ENCODE measurements at places on chromosomes 11 and 22. TPM values are rescaled to one million over a fixed set of nuclear protein-coding genes. Genes with fewer than 3 reads are reported as not detected.
A peak's percentile ranks its signal among the peaks of the same experiment; 100 is the strongest.

DNA sequence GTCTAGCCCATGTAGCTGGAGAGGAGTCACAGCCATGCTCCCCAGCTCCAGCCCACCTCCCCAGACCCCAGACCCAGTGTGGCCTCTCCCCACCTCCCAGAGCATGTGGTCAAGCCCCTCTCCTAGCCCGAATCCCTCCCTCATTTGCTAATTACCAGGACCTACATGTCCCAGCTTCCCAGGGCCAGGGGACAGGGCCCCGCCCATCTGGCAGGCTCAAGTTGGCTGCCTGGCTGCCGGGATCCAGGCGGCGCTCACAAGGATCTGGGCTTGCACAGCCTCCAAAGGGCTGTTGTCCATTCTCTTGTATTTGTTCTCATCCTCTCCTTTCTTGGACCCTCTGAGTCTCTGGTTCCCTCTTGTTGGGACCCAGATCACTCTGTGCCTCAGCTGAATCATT, 4.6 kb upstream of the MIF start:
- DNase-seq = no peak

DNA sequence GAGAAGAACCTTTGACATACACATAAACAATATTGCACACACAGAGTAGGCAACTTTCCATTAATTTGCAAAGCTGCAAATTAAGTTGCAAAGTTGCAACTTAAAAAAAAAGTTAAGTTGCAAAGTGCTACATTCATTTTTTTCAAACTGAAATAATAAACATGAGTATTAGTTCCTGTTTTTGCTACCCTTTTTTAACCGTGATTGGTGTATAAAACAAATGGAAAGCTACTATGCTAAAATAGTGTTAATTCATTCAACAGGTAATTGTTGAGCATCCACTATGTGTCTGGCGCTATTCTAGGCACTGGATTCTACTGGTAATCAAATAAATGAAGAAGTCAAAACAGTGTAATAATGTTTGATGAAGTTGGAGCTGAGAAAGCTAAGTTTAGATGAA, 8.1 kb downstream of the ZFP91 start:
- no peak for DNase-seq

- DNase-seq = no peak
Observed at GRCh38 chr11:78576549-78577097, 2.0 kb upstream of the NARS2 start.

GRCh38 chr11:43736502-43737200, 56.1 kb downstream of the HSD17B12 start:
- DNase-seq = no peak

GRCh38 chr22:28341001-28341400, 338.6 kb downstream of the TTC28 start:
- no peak for DNase-seq

- no peak for DNase-seq
Observed at GRCh38 chr11:92362989-92363388, 138.4 kb downstream of the FAT3 start.

DNA sequence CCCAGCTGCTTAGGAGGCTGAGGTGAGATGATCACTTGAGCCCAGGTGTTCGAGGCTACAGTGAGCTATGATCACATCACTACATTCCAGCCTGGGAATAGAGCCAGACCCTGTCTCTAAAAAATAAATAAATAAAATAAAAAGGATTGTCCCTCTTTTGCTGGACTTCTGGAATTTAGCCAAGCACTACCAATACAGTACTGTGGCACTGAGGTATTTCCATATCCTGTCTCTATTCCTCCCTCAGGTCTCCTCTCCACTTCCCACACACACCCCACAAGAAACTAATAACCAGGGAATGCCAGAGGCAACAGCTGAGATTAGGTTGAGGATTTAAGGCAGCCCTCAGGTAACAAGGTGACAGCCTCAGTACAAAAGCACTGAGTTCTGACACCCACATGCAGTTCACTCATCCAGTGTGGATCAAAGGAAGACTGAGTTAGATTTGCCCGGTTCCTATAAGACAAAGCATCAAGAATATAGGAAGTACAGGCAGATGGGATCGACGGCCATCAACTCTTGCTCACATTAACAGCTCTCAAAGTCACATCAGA, 4.5 kb upstream of the PPP2R1B start:
- no peak for DNase-seq

DNA sequence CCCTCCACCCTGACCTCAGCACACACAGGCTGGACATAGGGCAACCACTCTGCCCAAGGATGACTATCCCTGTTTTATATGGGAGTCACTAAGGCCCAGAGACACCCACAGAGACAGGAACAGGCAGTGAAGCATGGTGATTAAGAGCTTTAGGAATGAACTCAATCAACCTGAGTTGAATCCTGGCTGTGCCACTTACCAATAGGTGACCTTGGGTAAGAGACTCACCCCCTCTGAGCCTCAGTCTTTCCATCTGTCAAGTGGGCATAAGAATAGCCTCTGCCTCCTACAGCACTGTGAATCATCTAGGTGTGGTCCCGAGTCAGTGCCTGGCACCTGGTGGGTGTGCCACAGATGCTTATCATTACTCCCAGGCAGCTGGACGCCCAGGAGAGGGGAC, 6.8 kb downstream of the CRYBB1 start:
- DNase-seq = no peak

GRCh38 chr11:73965764-73966121, 14.9 kb downstream of the DNAJB13 start:
- DNase-seq = peak; percentile 34

- no peak for DNase-seq
Observed at GRCh38 chr11:75184757-75185425, 34.0 kb downstream of the SLCO2B1 start.

- DNase-seq = no peak
Observed at GRCh38 chr11:3136546-3137455, 28.3 kb downstream of the OSBPL5 start.

- peak; percentile 51 for DNase-seq
Observed at GRCh38 chr11:63866211-63866610, 27.3 kb downstream of the MARK2 start.

DNA sequence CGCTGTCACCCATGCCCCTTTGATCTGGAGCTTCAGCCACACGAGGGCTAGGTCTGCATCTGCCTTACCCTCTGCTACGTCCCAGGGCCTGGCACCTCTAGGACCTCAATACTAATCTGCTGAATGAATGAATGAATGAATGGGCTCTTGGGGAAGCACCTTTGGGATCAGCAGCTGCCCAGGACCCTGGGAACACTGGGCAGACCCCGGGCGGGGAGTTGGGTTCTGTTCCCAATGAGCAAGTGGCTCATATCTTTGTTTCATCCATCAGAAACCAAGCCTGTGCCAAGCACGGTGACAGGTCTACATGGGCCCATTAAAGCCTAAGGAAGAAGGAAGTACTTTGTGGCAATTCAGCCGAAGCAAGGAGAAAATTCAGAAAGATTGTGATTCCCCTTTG, 41.5 kb upstream of the SHISAL1 start:
- no peak for DNase-seq

GRCh38 chr11:21656065-21656464, 536.8 kb upstream of the ANO5 start:
- no peak for DNase-seq

GRCh38 chr11:32939866-32940265, 47.3 kb downstream of the QSER1 start:
- DNase-seq = no peak

DNA sequence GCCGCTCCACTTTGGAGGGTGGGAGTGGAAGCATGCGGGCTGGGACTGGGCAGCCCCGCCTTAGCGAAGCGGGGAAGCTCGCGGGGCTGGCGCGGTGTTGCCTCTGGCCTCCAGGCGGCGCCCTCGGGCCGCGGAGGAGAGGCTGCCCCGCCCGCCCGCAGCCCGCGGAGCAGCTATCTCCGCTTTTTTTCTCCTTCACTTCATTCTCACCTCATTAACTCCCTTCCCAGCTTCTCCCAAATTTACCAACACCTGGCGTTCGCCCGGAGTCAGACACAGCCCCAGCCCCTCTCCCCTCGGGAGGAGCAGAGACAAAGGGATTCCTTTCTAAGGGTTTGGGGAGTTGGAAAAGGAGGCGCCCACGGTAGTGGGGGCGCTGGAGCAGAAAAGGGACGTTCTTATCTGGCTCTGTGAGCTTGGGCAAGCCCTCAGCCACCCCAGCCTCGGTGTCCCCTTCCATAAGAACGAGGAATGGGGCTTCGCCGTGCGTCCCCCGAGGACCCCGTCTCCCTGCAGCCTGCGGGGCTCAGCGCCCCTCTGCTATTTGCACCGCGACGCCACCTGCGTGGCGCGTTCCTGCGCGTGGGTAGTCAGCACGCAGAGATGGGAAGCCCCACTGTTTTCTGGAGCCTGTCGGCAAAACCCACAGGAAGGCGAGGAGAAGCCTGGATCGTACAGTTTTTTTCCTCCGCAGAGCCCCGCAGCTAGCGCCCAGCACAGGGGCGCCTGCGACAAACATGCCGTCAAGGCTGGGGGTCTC, 1.5 kb upstream of the WNT11 start:
- DNase-seq = peak; percentile 80

- no peak for DNase-seq
Observed at GRCh38 chr11:115324581-115325432, 179.4 kb downstream of the CADM1 start.

GRCh38 chr11:122153746-122154145, 37.7 kb upstream of the BLID start:
- no peak for DNase-seq

GRCh38 chr22:22816766-22817410, 70.7 kb upstream of the IGLL5 start:
- no peak for DNase-seq

GRCh38 chr11:71472357-71472885, 19.4 kb downstream of the NADSYN1 start:
- DNase-seq = no peak

DNA sequence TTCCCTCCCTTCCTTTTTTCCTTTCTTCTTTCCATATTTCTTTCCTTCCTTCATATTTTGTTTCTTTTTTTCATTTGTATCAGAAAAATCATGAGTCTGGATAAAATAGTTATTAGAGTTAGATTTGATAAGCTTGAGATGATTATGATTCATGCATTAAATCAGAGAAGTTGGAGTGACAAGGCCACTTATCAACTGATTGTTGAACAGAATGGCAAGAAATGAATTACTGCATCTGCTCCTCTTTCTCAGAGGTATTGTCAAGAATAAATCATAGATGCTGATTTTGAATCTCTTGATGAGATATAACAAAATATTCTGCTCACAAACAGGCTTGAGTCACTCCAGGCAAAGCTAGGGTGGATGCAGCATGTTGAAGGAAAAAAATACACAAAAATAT, 54.6 kb upstream of the ANO5 start:
- no peak for DNase-seq

DNA sequence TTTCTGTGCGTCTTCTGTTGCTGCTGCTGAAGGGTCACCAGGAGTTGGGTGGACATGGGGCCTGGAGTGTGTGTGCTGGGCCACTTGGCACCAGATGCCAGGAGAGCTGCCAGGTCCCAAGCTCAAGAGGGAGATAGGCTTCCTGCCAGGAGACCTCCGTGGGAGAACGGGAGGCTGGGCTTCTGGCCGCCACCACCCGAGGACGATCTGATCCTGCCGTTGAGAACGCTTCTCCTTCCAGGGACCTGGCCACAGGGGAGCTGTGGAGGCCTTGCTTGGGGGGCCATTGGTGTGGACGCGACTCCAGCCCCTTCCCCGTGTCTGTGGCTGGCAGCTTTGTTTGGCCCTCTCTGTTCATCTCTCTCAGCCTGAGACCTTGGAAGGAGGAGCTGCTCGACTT, 2.4 kb downstream of the BRSK2 start:
- DNase-seq = no peak

DNA sequence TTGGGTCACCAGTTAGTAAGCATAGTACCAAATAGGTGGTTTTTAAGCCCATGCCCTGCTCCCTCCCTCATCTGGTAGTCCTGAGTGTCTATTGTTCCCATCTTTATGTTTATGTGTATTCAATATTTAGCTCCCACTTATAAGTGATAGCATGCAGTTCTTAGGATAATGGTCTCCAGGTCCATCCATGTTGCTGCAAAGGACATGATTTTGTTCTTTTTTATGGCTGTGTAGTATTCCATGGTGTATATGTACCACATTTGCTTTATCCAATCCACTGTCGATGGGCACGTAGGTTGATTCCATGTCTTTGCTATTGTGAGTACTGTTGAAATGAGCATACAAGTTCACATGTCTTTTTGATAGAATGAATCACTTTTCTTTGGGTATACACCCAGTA, 18.2 kb upstream of the SYTL2 start:
- DNase-seq = no peak

- no peak for DNase-seq
Observed at GRCh38 chr11:12453243-12453642, 75.9 kb downstream of the PARVA start.

DNA sequence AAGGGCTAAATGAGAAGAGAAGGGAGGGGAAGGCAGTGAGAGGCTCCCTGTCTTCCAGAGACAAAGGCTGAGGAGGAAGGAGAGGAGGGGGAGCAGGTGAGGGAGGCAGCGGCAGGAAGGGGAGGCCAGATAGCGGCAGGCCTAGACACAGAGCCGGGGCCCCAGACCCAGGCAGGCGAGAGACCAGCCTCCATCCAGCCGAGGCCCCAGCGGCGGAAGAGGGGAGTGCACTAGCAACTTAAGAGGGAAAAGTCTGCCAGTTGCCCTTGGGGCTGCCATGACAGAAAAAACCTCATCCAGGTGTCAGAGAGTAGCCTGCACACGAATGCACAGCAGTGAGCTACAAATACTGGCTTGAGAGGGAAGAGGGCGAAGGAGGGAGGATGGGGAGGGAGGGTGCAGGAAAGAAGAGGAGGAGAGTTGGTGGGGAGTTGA, 46.7 kb downstream of the IGLL1 start:
- peak; percentile 50 for DNase-seq

NCR3LG1 gene
- total RNA-seq = 2.9 TPM

KCNQ1OT1 gene
- 3.6 TPM for total RNA-seq

HBB gene
- 71.8 TPM for total RNA-seq

AQP11 gene
- total RNA-seq = 0.66 TPM

TCN2 gene
- total RNA-seq = 69.8 TPM

ISX gene
- total RNA-seq = not detected

CCDC15 gene
- total RNA-seq = 2.6 TPM

PNPLA3 gene
- 2.4 TPM for total RNA-seq

MRGPRX3 gene
- not detected for total RNA-seq

SPI1 gene
- total RNA-seq = 34.9 TPM

GRM5 gene
- not detected for total RNA-seq

SYT12 gene
- 10.2 TPM for total RNA-seq
